ENCODE measurements at places on chromosomes 3 and 15.

DNA sequence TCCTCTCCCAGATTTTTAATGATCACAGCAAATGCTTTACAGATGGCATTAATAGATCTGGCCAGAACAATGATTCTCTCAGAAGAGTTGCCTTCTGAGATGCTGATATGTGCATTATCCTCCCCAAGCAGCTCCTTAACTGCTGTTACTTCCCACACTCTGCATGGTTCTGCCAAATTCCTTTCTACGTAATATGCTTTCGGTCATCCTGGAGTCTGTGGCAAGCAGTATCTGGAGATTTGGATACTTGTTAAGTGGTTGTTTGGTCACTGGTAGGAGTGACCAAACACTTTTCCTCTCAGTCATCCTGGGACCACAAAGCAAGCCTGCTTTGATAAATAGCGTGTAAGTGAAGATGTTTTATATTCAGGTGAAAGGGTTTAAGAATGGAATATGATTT is 71.1 kb upstream of the CCNL1 start:
- no peak for DNase-seq

- DNase-seq: no peak
Observed at GRCh38 chr3:49024449-49024848, 2.5 kb downstream of the NDUFAF3 start.

- DNase-seq: peak; percentile 77
Observed at GRCh38 chr3:16370872-16371740, 106.1 kb downstream of the OXNAD1 start.

DNA sequence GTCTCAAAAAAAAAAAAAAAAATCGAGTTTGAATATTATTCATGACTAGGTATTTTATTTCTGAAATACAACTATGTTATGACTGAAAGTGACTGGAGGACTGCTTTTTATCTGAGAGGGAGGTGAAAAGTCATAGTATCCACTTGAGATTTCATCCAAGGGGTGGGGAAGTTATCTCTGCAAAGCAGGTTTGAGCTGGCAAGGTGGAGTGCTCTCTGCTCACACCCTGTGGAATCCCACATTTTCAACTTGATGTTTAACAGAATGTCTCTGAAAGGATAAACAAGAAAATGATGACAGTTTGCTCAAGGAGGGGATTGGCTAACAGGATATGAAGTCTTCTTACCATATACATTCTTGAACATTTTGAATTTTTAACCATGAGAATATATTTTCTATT is 27.3 kb upstream of the SEC62 start:
- no peak for DNase-seq

DNA sequence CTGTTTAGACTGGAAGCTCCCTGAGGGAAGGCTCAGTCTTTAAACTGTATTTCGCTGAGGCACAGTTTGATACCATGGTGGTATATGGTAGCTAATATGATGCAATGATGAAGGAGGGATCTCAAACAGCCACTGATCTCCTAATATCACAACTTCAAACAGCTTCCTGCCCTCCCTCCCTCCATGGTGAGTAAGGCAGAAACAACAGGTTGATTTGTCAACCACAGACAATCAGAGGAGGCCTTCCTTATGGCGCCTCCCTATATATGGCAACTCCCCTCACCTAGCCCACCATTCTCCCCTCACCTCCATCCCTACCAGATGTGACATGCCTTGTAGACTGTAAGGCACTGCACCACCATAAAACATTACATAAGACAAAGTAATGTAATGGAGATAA is 316.5 kb upstream of the ICE2 start:
- no peak for DNase-seq

DNA sequence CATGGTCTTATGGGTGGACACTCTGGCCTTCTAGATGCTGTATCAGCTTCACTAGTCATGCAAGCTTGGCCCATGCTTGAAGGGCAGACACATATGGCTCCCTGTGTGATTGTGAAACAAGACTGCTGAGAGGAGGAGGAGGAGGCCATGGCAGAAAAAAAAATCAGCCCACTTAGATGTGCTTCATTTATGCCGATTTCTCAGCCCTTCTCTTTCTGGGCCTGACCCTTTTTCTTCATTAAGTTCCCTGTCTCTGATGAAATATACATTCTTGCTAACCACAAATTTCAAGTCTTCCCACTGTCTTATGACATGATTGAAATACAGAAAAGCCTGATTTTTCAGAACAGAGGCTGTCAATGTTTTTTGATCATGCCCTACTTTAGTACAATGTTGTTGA is 213.0 kb upstream of the FEZF2 start:
- no peak for DNase-seq

DNA sequence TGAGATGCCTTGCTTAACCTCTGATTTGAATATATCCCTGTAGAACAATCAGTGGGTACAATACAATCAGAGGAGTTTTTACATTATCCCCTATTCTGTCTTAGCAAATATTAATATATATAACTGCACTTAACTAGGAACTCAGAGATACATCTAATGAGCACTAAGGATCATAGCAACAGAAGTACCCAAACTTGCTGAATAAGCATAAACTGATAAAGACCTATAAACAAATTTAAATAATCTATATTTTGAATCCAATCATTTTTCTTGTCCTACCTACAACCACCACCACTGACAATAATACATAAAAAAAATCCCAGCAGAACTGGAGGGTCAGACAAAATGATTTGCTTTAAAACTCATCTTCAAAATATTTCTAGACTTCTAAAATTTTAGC is 106.2 kb downstream of the ATP8B4 start:
- no peak for DNase-seq

DNA sequence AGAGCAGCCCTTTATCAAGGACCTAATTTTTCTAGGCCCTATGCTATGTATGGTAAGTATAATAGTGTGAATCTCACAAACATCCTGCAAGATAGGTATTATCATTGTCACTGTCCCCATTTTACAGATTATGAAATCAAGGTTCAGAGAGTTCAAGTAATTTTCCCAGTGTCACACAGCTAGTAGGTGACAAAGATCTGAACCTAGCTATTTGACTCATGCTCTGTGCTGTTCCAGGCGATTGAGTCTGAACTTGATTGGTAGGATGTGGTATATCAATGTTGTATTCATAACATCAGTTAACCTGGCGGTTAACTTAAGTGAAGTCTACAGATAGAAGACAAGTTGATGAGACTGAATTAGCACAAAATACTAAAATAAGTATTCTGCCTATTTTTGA is 229.9 kb downstream of the CHST2 start:
- no peak for DNase-seq

- DNase-seq: peak; percentile 46
Observed at GRCh38 chr3:123652342-123652984, 67.6 kb upstream of the HACD2 start.

DNA sequence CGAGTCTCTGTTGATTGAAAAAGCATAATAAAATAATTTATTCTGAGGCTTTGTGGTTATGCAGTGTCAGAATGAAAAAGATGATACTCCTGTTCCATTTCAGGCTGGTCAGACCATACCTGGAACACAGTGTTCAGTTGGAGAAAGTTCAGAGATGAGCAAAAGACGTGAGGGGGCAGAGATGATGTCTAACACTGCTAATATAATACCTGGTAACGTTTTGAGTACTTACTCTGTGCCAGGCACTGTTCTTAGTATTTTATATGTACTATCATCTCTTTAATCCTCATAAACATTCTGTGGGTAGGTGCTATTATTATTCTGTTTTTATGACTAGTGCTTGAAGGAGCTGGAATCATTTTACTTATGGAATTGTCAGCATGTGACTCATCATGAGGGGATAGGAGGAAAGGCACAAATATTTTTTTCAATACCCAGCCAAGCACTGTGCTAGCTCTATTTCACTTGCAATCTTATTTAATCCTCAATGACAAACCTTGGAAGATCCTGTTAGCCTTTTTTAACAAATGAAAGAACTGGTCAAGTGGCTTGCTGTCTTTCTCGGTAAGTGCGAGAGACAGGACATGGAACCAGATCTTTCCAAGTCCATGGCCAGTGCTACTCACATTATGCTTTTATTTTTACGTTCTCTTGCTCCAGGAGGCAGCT is 31.8 kb downstream of the IQGAP1 start:
- no peak for DNase-seq

GRCh38 chr3:94081884-94082283 is 19.0 kb downstream of the NSUN3 start:
- DNase-seq: no peak

DNA sequence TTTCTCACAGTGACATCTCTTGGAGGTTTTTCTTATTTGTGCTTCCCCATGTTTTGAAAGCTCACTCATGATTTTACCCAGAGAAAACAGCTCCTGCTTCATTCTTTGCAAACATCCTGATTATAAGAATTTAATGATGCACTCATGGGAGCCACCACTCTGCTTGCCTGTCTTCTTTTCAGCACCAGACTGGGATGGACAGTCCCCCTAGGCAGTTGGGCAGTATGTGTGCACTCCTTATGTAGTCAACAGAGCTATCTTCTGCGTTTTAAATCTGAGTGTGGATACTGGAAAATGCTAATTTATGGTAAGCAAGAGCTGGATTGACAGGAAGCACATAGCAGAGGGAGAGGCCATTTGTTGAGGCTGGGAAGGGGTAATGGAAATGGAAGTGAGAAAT is 276.1 kb downstream of the AGBL1 start:
- no peak for DNase-seq

DNA sequence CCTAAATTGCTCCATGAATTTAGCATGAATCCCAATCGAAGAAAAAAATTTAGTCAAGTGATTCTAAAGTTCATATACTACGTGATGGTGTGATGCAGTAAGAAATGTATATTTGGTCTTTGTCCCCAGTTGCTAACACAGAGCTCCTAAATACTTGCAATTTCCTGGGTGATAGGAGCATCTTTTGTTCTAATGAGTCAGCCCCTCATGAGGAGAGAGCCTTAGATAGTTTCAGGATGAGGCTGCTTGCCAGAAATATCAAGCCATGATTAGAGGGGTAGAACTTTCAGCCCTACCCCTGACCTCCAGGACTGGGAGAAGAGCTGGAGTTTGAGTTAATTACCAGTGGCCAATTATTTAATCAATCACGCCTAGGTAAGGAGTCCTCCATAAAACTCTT is 170.2 kb downstream of the PDE8A start:
- no peak for DNase-seq

- DNase-seq: no peak
Observed at GRCh38 chr3:83873550-83873949, 1085.2 kb upstream of the CADM2 start.

DNA sequence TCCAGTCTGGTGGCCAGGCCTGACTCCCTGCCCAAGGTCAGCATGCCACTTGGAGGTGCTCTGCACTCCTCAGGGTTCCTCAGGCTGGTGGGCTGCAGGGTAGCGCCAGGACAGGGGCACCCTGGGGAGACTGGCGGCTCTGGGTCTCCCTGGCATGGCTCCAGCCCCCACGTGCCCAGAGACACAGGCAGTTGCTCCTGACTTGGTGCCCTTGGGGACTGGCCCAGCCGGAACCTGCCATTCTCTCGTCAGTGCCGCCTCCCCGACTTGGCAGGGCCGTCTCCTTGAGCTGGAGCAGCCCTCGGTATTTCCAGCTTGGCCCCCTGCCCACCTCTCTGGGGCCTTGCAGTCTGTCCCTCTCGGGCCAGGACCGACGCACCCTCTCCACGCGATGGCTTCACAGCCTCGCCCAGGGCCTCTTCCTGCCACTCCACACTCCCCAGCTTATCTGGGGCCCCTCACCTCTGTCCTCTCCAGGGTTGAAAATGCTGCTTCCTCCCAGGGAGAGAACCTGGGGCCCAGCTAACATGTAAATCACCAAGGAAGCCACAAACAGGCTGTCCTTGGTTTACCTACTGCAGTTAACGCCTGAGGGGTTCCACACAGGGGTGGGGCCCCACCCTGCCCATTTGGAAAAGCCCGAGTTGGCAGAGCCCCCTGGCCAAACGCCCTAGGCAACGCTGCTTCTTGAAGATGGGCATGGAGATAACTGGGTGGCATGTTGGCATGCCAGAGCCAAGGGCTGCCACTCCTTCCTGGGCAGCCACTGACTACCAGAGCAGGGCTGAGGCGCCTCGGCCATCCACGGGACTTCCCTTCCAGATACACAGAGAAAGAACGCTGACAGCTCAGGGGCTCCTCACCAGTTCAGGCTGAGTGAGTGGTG is 61.4 kb downstream of the SMAD6 start:
- DNase-seq: no peak

DNA sequence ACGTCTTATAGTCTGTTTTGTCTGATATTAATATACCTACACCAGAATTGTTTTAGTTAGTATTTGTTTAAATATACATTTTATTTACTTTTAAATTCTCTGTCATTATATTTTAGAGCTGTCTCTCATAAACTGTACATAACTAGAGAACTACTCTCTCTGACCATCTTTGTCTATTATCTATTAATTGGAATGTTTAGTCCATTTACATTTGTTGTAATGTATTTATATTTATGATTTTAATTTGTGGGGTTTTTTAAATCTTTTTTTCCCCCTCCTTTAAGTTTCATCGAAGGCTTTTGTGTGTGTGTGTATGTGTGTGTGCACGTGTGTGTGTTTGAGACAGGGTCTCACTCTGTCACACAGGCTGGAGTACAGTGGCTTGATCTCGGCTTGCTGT is 47.1 kb downstream of the ITPR1 start:
- DNase-seq: no peak

GRCh38 chr15:70046679-70047369 is 50.9 kb downstream of the TLE3 start:
- DNase-seq: no peak

- no peak for DNase-seq
Observed at GRCh38 chr3:71355862-71356261, 227.7 kb downstream of the FOXP1 start.

- DNase-seq: no peak
Observed at GRCh38 chr3:160784853-160785252, 28.8 kb downstream of the PPM1L start.

DNA sequence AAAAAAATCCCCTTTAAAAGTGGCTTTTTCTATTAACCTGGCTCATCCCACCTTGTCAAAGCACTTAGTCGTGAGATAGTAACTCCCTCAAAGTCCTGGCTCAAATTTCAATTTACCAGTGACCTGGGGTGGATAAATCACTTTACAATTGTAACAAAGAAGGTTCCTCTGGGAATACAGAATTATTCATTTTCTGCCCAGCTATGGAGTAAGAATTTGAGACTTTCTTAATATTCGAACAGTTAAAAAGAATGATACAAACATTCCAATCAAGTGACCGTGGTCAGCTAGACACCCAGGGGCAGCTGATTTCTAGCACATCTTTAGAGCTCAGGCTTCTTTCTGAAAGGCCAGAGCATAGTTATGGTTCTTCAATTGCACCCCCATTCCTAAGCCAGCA is 291.0 kb upstream of the TGFBR2 start:
- no peak for DNase-seq

GRCh38 chr3:52401551-52401950 is 43.4 kb downstream of the SEMA3G start:
- no peak for DNase-seq

DNA sequence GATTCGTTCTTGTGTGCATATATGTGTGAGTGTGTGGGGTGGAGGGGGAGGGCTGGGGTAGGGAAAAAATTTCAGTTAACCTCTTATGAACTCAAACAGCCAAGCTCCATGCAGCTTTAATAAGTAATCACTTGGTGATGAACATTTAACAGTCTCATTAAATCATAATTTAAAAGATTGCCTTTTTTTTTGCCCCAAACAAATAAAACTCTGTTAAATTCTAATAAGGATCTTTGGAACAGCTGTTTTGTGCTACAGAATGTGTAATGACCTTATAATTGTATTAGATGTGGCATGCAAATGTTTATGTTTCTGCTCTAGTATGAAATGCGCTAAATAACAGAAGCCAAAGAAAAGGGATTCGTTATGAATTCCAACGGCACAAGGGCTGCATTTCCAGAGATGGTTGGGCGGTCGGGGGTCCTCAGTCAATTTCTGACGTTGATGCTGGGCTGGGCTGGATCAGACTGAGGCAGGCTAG is 80.0 kb upstream of the RORA start:
- DNase-seq: no peak
